Activated CD4-positive, alpha-beta T cell treated with anti-CD3 and anti-CD28 coated beads for 24 hours (primary cell): ENCODE measurements at places on chromosomes 1 and 21.

- DNase-seq: no peak
These were observed 13.5 kb upstream of the MYOM3 start for GRCh38 chr1:24125456-24125855.

DNA sequence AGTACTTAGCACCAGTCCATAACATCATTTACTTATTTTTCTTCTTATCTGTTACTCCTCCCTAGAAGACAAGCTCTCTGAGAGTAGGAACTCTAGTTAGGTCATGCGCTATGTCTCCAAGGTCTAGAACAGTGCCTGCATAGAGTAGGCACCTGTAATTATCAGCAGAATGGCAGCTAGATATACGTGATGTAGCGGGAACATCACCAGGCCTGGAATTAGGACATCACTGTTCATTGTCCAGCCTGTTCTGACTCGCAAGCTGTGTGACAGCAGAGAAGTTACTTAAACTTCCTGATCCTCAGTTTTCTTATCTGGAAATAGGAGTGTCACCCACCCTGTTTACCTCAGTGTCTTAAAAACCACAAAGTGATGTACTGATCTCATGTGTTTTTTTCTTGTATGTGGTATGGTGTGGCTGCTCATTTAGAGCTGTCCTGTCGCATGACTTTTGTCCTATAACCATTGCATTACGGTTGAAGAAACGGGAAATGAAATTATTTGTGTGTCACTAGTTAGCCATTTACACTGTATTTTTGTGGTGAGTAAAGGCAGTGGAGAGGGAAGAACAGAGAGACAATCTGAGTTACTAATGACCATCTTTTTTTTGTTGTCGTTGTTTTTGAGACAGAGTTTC is 37.1 kb upstream of the EXO1 start:
- no peak for DNase-seq

- DNase-seq: no peak
These were observed 148.0 kb upstream of the ERG start for GRCh38 chr21:38646213-38646837.

- no peak for DNase-seq
These were observed 9.8 kb downstream of the ADAMTSL4 start for GRCh38 chr1:150558761-150559655.

DNA sequence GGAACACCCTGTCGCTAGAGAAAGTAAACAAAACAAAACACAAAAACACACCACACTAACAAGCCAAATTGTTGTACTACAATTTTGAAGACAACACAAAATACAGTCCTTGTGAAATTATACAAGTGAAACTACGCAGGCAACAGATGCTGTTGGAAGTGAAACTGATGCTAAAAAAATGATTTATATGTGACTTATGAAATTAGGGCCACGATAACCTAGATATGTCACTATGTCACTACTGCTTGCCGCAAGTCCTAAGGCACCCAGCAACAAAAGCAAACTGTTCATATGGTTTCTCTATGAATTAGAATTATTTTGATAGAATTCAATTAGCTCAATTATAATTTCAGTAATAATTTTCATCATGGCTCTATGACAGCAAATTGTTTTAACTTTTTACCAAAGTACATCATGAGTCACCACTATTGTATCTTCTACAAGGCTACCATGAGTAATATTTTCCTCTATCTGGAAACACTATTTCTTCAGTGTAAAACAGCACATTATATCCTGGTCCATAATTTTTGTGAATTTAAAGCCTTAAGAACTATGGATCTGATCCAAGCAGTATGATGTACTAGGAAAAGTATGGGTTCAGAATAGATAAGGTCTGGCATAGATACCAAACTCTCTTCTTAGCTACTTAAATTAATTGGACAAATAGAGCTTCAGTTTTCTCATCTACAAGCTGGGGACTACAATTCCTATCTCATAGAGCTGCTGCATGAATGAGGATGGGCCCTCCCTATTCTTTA is 216.3 kb downstream of the COL11A1 start:
- no peak for DNase-seq

GRCh38 chr1:21491488-21492355 is 17.5 kb upstream of the ALPL start:
- no peak for DNase-seq

- DNase-seq: no peak
These were observed 2.0 kb downstream of the SCMH1 start for GRCh38 chr1:41239988-41240610.

DNA sequence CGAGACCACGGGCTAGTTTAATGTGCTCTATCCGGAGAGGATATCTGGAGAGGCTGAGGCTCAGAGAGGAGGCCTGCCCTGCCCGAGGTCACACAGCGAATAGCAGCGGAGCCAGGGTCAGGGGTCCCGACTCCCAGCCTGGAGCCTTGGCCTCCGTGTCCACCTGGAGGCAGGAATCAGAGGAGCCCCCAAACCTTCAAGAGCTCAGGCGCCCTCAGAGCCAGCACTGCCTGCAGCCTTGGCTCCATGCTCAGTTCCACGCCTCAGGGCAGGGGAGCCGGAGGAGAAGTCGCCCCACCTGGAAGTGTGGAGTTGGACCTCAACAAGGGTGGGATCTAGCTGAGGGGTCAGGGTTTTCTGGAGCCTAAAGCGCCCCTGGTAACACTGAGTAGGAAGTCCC is 2.0 kb upstream of the ASCL5 start:
- DNase-seq: no peak
